ENCODE measurements at places on chromosomes 1 and 21.

GRCh38 chr1:197178998-197179397 is 32.5 kb upstream of the ASPM start:
- DNase-seq = no peak

GRCh38 chr1:22704440-22705067 is 6.1 kb upstream of the EPHB2 start:
- peak; percentile 58 for DNase-seq

DNA sequence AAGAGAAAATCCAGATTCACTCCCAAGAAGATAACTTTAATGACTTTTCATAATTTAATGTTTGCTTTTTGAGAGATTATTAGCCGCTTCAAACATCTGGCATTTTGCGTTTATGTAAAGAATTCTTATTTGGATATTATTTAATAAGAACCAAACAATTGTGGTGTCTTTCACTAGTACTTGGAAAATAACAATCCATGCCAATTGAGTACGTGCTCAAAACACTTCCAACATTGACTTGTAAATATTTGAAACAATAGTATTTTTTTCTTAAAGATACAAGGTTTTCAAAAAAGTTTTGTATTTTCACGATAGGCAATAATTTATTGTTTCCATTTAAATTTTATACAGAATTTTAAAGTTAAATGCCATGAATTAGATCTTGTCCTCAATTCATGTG is 498.7 kb downstream of the AMY1C start:
- DNase-seq = no peak

DNA sequence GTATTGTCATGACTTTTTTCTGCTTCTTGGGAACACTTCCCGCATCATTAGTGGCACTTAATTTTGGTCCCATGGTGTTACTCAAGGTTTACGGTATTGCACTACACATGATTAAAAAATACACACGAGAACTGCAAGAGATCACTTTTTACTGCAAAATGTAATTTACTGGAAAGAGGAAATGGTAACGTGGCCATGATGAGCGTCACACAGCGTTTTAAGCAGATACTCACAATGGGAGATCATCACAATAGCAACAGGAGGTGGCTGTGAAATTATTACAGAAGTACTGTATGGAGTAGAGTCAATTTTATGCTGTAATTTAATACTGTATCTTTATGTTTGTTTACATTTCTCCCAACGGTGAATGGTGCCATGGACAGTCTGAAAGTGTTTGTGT is 1510.3 kb downstream of the AMY1C start:
- no peak for DNase-seq

DNA sequence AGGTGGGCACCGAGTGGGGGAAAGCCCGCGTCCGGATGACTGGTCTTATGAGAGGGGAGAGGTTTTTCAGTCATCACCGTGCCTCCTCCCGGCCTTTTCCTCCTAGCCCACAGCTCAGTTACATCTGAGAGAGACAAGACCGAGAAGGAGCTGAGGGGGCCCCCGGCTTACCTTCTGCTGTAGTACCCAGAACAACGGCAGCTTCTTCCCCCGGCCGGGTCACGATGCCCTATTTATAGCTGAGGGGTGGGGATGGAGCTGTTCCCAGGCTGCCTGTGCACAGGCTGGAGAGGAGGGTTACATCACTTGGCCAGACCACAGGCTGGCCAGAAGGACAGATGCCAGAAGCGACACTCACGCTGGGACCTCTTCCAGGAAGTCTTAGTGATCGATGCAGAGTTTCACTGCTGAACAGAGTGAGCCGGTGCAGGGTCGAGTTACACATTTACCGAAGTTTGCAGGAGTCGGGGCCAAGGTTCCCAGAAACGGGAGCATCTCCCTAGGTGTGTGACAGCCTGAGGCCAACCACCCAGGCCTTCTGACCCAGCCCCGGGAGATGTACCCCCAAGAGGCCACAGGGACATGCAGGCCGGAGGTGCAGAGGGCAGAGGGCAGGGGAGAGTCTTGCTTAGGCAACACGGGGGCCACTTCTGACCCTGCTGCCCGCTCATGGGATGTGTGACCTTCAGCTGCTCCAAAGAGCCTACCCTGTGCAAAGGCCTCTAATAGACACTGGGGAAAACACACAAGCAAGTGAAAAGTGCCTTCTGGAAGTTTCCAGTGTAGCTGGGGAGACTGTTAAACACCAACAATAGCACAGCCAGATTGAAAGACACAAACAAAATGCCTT is at the start of gene AGT:
TSS of gene AGT (minus strand) at position 208 of the 850 bp plus-strand sequence. CDS start 3,299 bp downstream, outside the sequence.
- no peak for DNase-seq

GRCh38 chr21:43864313-43864961 is 586 bp upstream of the AGPAT3 start:
- peak; percentile 18 for DNase-seq

GRCh38 chr1:199301472-199302217 is 662.8 kb downstream of the PTPRC start:
- no peak for DNase-seq

DNA sequence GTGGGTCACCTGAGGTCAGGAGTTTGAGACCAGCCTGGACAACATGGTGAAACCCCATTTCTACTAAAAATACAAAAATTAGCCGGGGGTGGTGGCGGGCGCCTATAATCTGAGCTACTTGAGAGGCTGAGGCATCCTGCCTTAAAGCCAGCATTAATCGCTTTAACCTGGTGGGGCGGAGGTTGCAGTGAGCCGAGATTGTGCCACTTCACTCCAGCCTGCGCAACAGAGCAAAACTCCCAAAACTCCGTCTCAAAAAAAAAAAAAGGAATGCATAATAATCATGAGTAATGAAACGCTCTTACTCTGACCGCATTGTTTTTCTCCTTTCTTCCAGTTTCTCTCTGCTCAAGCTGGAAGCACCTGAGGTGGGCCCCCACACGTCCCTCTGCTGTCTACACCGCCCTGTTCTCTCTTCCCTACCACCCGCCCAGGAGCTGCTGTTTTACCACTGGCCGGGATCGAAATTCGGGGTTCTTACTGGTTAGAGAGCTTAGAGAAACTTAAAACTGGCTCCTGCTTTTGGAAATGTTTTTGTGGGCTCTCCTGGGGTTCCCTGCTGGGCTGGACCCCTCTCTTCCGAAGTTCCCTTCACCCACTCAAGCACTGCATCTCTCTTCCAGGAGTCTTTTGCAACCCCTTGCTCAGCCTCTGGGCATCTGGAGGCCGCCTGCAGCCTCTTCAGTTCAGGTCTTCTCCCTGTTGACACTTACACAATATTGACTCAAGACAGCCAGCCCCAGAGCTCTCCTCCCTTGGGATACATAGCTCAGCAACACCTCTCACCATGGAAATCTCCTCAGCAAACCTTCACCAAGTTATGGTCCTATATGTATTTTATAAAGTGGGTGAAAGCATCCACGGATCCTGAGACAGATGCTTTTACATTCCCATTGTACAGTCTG is 62.5 kb downstream of the FAM163A start:
- DNase-seq = no peak

- DNase-seq = peak; percentile 10
Measured at GRCh38 chr1:20430355-20431175, 55.4 kb downstream of the CAMK2N1 start.

DNA sequence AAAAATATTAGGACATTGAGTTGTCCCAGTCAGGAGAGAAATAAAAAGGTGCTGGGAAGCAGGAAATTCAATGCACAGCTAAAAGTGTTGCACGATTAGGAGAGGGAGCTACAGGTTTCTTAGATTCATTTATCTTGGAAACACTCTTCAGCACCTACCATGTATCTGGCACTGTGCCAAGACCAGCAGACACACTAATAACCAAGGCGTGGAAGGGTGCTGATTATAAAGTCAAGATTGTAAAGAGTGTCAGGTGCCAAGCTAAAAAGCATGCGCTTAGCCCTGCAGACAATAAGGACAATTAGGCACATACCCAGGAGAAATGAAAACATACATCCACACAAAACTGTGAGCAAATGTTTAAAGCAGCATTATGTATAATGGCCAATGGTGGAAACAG is 129.9 kb downstream of the DSCAM start:
- DNase-seq = no peak

Measured in CD4-positive, alpha-beta T cell treated with Interleukin-6 at 100 ng/mL for 8 hours (primary cell).